ENCODE measurements at places on chromosomes 6 and 20. TPM values are rescaled to one million over a fixed set of nuclear protein-coding genes. Genes with fewer than 3 reads are reported as not detected.

DNA sequence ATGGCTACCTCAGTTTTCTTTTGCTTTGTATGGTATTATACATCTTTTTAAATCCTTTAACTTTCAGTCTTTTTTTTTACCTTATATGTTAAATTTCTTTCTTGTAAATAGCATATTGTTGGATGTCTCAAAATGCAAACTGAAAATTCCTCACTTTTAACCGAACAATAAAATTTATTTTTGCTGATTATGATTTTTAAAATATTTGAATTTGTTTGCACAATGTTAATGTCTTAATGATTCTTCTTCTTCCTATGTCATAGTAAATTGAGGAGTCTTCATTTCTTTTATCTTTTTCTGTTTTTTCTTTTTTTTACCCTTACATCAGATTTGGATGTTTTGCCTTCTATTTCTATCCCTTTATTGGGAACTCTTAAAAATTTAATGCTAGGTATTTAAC lies 574.2 kb upstream of the CDH4 start:
- DNase-seq, result no peak
- no peak overlapping the region for H3K27ac ChIP-seq
- H3K27me3 ChIP-seq, result no peaks in the 10 kb centered on the region

DNA sequence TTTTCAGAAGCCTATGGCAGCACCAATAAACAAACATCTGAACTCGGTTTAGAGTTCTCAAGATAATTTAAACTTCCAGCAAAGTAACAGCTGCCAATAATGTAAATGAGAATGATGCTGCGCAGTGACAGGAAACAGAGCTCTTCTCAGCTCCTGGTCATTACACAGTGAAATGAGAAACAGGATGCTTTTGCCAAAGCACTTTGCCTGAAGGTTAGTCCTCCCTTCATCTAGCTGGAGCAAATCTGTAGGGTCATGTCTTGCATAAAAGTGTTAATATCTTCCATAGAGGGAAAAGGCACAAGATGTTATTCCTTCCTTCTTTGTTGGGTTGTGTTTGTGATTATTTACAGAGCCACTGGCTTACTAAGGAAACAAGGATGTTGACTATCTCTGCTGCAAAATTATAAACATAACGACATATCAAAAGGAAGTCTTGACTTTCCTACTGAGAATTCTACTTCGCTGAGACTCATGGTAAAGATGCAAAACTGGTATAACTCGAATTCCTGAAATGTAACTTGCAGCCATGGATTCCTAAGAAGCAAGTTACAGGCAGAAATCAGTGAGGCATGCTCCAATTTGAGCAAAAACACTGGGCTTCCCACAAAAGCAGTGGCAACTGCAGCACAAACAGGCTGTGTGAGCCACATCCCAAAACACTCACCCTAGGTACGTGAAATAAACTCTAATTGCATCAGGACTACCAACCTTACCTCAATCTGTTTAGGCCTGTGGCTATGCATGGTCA lies 102.5 kb upstream of the BEND6 start:
- no peak overlapping the region for H3K4me3 ChIP-seq
- no peaks in the 10 kb centered on the region for H3K36me3 ChIP-seq
- no peak overlapping the region for H3K27ac ChIP-seq
- no peaks in the 10 kb centered on the region for H3K27me3 ChIP-seq

DNA sequence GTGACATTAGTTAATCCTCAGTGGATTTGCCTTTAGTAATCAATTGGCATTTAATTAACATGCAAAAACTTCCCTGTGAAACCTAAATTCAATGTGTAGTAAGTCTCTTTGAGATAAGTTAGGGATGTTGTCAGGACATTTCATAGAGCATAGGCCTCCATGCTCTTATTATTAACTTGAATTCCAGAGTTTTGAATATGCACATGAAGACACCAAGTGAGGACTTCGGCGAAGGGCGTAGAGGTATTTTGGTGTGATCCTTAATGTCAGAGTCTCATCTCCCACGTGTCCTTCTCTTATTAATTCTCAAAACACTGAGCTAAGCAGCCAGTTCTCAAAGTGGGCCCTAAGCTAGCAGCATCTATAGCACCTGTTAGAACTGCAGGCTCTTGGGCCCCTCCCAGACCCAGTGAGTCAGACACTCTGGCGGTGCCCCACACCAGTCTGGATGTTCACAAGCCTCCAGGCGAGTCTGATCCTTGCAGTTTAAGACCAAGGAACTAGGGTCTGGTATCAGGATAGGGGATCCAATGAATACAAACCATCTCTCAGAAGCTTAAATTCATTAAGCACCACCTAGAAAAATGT lies 292.1 kb downstream of the QKI start:
- no peak overlapping the region for H3K27ac ChIP-seq
- H3K27me3 ChIP-seq, result no peaks in the 10 kb centered on the region
- H3K4me3 ChIP-seq, result no peak overlapping the region
- no peak for DNase-seq
- H3K4me1 ChIP-seq, result peaks cover 4% of the 10 kb centered on the region
- H3K36me3 ChIP-seq, result no peaks in the 10 kb centered on the region

DNA sequence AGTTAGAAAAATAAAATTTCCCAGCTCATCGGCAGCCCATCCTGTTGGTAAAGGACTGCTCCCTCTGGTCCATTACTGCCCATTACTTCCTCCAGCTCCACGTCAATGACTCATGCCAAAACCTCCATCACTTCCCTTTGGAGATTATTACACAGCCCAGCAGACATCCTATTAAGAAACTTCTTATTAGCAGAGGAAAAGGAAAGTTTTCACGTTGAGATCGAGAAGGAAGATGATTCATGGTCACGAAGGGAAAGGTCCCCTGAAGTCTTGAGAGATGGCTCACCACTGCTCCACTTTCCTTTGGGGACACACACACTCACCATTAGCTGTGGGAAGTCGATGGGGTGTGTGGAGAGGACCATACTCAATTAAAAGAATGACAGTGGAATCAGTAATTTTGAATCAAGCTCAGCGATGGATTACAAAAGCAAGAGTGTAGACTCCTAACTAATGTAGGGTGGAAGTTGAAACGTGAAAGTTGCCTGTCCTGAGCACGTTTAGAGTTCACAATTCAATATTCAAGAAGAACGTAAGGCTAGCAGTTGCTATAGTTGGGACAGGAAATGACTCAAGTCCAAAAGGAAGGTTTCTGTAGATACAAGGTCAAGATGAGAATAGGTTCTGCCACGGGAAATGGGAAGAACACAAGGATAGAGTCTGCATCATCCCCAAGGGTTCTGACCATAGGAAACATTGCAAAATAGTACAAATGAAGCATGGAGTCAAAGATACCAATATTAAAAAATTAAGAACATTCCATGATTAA lies 21.6 kb downstream of the SASH1 start:
- no peak for DNase-seq
- no peaks in the 10 kb centered on the region for H3K27me3 ChIP-seq
- no peaks in the 10 kb centered on the region for H3K36me3 ChIP-seq
- no peak overlapping the region for H3K27ac ChIP-seq
- no peak overlapping the region for H3K4me3 ChIP-seq
- H3K4me1 ChIP-seq, result no peaks in the 10 kb centered on the region

GRCh38 chr6:159445351-159445750 lies 247.7 kb downstream of the SOD2 start:
- no peak overlapping the region for H3K27ac ChIP-seq
- no peaks in the 10 kb centered on the region for H3K36me3 ChIP-seq
- DNase-seq, result no peak
- H3K27me3 ChIP-seq, result no peaks in the 10 kb centered on the region
- H3K4me3 ChIP-seq, result no peak overlapping the region
- H3K4me1 ChIP-seq, result no peaks in the 10 kb centered on the region

DNA sequence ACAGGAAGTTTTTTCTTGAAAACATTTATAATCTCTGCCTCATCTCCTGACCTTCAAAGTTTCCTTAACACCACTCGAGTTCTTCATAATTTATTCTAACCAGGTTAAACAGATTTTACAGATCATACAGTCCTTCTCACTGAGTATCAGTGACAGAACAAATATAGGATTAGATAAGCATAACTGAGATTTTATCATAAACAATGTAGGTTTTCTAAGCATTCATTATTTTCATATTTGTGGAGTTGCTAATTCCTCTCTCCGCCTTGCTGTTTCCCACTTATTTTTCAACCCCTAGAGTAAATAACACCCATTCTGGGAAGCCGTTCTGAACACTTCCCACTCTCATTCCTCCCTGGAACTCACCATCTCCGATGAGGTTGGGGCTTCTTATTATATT lies 229.9 kb downstream of the HACE1 start:
- H3K4me1 ChIP-seq, result no peaks in the 10 kb centered on the region
- no peaks in the 10 kb centered on the region for H3K27me3 ChIP-seq
- no peak overlapping the region for H3K4me3 ChIP-seq
- no peak overlapping the region for H3K27ac ChIP-seq
- no peaks in the 10 kb centered on the region for H3K36me3 ChIP-seq

GRCh38 chr20:35994994-35995453 lies 26.6 kb downstream of the CNBD2 start:
- no peaks in the 10 kb centered on the region for H3K36me3 ChIP-seq
- no peak overlapping the region for H3K4me3 ChIP-seq
- DNase-seq, result peak; percentile 85
- no peak overlapping the region for H3K27ac ChIP-seq

GRCh38 chr6:39233333-39233732 lies 4.1 kb upstream of the KCNK5 start:
- peaks cover 9% of the 10 kb centered on the region for H3K4me1 ChIP-seq
- DNase-seq, result no peak
- no peaks in the 10 kb centered on the region for H3K36me3 ChIP-seq
- no peak overlapping the region for H3K27ac ChIP-seq

DNA sequence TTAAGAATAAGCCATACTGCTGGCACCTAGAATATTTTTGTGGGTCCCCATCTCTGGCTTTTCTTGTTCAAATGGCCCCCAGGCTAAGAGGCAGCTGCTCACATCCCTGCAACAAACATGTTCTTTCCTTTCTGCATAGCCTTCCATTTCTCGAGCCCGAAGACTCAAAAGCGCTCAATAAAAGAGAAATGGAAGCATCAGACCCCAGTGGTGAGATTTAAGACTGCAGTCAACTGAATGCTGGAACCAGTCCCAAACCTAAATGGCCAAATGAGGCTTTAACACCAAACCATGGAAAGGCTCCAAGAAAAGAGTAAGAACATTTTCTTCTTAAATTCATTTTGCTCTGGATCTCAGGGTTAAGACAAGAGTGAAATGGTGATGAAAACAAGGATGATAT lies 122.1 kb upstream of the TRAF3IP2 start:
- no peaks in the 10 kb centered on the region for H3K36me3 ChIP-seq
- H3K4me3 ChIP-seq, result no peak overlapping the region
- H3K4me1 ChIP-seq, result no peaks in the 10 kb centered on the region
- H3K27ac ChIP-seq, result no peak overlapping the region
- no peaks in the 10 kb centered on the region for H3K27me3 ChIP-seq

GRCh38 chr6:147167576-147168461 lies 36.4 kb upstream of the STXBP5 start:
- no peak overlapping the region for H3K4me3 ChIP-seq
- H3K27me3 ChIP-seq, result no peaks in the 10 kb centered on the region
- H3K36me3 ChIP-seq, result no peaks in the 10 kb centered on the region
- no peaks in the 10 kb centered on the region for H3K4me1 ChIP-seq

Gene ELOVL4
- 0.52 TPM for total RNA-seq

Gene SMIM28
- not detected for total RNA-seq

Gene LINC00237
- not detected for total RNA-seq
